ENCODE measurements at places on chromosomes 12 and 14. TPM values are rescaled to one million over a fixed set of nuclear protein-coding genes. Genes with fewer than 3 reads are reported as not detected.

Gene DACT1
- total RNA-seq = 32.4 TPM

Gene RERGL
- 1.0 TPM for total RNA-seq

Gene RBMS2
- 12.5 TPM for total RNA-seq

Gene GARIN6
- total RNA-seq = not detected

Gene CEP170B
- 1.6 TPM for total RNA-seq

Gene BTG1
- total RNA-seq = 26.1 TPM

Gene TBX3
- 16.7 TPM for total RNA-seq

Gene CIDEB
- 4.7 TPM for total RNA-seq

Gene SRRM4
- under 0.01 TPM for total RNA-seq

Gene MYL2
- total RNA-seq = 140 TPM

Gene TC2N
- total RNA-seq = 5.7 TPM

Gene SERPINA9
- not detected for total RNA-seq

Gene GZMB
- 0.52 TPM for total RNA-seq

Gene FLVCR2
- total RNA-seq = 7.3 TPM

Gene NEDD8
- total RNA-seq = 81.9 TPM

Gene CD163L1
- 4.7 TPM for total RNA-seq

Gene TAS2R46
- 3.1 TPM for total RNA-seq

Gene DBX2
- under 0.01 TPM for total RNA-seq

Gene SERPINA4
- total RNA-seq = not detected

Gene AKAP5
- 0.52 TPM for total RNA-seq

Gene KRT78
- total RNA-seq = not detected

Gene TAMALIN
- 9.4 TPM for total RNA-seq

Gene GALNT9
- 0.52 TPM for total RNA-seq
